Mesangial cell (primary cell): ENCODE measurements at places on chromosomes 5 and 9. TPM values are rescaled to one million over a fixed set of nuclear protein-coding genes. Genes with fewer than 3 reads are reported as not detected.

The DPYSL3 gene
- total RNA-seq = 238 and 275 TPM in 2 replicates

The CEL gene
- total RNA-seq = 0.16 and 0.38 TPM in 2 replicates

The WDR36 gene
- 17.1 and 24.9 TPM in 2 replicates for total RNA-seq

The FGF18 gene
- 0.33 and 14.1 TPM in 2 replicates for total RNA-seq

The SEMA4D gene
- total RNA-seq = 5.9 and 23.7 TPM in 2 replicates

The SLC4A9 gene
- total RNA-seq = 0.13 TPM in 1 of 2 replicates, not detected in the other

The FCN2 gene
- not detected in 2 replicates for total RNA-seq

The CCDC69 gene
- 0.98 and 2.0 TPM in 2 replicates for total RNA-seq

The TMOD1 gene
- total RNA-seq = 0.13 and 0.16 TPM in 2 replicates
